Foreskin melanocyte (primary cell): ENCODE measurements at places on chromosomes 2 and 18.

DNA sequence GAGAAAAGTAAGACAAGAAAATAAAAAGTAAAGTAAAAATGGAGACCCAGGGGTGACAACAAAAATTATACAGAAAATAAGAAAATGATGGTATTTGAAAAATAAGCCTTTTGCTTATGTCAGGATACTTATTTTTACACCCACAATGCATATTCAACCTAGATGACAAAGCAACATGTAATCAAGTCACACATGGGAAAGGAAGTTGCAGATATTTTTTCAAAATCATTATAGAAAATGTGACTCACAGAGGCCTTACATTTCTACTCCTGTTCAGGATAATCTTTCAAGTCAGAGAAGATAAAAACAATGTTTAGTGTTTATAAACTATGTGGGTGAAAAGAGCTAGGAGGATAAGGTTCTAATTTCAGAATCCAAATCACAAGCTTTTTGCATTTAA, 275.3 kb upstream of the UBE2E3 start:
- DNase-seq = no peak

DNA sequence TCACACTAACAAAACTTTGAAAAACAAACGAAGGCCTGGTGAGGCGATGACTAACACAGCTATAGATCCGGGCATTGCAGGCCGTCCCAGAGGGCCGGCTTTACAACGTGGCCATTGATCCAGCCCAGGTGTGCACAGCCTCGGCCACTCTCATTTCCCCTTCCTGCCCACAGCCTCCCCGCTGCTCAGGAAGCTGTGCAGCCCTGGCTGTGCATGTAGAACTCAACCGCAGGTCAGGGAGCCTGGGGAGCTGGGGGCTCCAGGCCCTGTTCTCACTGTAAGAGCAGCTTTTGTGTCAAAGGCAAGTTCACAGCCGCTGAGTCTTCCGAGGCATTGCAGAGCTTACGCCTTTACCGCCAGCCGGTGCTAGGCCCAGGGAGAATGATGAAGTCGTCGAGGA, 87.2 kb downstream of the LONRF2 start:
- DNase-seq = no peak

DNA sequence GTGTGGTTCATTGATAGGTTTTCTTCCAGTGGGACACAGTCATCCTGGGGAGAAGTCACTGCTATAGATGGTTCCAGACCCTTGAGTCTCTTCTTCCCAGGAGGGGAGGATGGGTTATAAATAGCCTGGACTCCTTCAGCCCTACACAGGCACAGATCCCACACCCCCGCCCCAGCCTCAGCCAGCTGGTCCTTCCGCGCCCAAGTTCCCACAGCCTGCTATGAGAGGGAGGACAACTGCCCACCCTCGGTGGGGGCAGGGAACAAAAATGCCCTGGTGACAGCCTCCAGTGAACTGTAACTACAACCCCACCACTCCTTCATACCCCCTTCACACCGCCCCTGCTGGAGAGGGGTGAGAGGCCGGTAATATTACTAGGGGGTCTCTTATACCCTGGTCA, 3.2 kb downstream of the ZBTB7C start:
- DNase-seq = no peak

- DNase-seq = no peak
These were observed 165.6 kb downstream of the MREG start for GRCh38 chr2:215847718-215848117.

- no peak for DNase-seq
These were observed 787 bp upstream of the TBR1 start for GRCh38 chr2:161415034-161415986.

GRCh38 chr2:58914733-58915505, 673.8 kb upstream of the FANCL start:
- DNase-seq = no peak

- DNase-seq = no peak
These were observed 33.0 kb downstream of the ERBB4 start for GRCh38 chr2:212505586-212505985.

- DNase-seq = no peak
These were observed 233.1 kb upstream of the MEX3C start for GRCh38 chr18:51430538-51430937.

- DNase-seq = no peak
These were observed 319.8 kb downstream of the ETAA1 start for GRCh38 chr2:67716895-67717396.

- peak; percentile 21 for DNase-seq
These were observed 291.3 kb downstream of the RIT2 start for GRCh38 chr18:42824178-42824577.

- no peak for DNase-seq
These were observed 60.6 kb downstream of the CYB5A start for GRCh38 chr18:74230922-74231714.

- DNase-seq = no peak
These were observed 220.8 kb downstream of the ALK start for GRCh38 chr2:29700560-29700959.

DNA sequence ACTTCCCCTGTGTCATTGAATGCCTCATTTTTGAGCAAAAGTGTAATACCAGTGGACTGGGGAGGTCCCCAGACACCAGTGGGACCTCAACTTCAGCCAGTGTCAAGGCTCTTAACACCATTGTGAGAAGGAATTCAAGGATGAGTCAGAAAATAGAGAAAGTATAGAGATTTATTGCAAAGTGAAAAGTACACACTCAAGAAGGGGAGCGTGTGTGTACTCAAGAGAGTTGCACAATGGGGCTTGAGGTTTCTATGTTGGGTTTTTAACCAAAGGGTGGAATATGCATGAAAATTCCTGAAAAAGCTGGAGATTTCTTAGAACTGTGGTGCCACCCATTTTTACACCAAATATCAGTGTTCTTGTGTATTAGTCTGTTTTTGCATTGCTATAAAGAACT, 81.9 kb downstream of the ADCYAP1 start:
- no peak for DNase-seq

DNA sequence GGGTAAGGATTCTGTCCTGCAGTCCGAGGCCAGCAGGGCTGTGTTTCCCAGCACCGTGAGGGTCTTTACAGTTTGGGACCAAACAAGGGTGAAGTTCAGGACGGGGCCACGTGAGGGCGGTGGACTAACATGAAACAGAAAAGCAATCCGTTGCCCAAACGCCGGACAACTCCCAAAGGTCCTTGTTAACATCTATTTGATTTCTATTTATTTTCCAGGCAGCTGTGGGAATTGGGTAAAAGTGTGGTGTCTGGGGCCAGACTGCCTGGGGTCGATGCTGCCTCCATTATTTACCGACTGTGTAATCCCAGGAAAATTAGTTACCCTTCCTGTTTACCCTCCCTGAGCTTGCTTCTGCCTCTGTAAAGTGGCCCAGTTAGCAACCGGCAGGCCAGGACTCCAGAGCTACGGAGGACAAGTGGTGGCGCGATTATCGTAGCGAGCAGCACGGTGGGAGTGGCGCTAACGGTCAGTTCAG, 66.3 kb upstream of the TCF7L1 start:
- DNase-seq = peak; percentile 69

DNA sequence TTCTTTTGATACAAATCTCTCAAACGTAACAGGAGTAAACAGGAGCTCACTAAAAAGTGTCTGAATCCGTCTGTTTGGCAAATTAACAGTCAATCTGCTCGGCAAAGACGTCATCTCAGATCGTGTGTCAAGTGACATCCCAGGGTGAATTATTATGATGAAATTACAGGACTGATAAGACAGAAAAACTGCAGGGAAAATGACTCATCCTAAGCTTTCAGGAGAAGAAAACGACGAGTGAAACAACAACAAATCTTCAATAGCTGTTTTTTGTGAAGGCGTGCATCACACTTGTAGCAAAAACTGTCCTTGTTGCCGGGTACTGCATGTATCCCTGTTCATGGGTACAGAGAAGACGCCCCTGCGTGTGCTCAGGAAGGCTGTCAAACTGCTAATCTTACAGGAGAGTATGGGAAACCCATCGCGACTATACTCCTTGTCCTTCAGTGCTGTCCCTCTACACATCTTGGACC, 24.9 kb downstream of the EPB41L3 start:
- DNase-seq = no peak

DNA sequence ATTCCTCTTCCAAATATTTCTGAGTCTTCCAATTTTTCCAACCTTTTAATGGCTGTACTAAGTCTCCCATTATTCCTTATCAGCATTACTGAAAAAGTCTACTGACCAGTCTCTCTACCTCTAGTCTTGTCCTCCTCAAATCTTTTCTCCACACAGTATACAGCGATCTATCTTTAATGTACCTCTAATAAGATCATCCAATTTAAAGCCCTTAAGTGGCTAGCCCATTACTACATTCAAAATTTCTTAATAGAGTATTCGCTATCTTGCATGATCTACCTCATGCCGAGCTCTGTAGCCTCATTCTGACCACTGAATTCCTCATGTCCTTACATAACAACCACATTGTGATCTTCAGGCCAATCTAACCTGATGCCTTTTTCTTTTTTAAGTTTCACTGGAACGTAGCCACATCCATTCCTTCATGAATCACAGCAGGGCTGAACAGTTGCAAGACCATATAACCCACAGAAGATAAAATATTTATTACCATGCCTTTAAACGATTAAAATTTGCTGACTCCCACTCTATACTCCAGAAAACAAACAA, 57.9 kb downstream of the SLC66A3 start:
- no peak for DNase-seq

DNA sequence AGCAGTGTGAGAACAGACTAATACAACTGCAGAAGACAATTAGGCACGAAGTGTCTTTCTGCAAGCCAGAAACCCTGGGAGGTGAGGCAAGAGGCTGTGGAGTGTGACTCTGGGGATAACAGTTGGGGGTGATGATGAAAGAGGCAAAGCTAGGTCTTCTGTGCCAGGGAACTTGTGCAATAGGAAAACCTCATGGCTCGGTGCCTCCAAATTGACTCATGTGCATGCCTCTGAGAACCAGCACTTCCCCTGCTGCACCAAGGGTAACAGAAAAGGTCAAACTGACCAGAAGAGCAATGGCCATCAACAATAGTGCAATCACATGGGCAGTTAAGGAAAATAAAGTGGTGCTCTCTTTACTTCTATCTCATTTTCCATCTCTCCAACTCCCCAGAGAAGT, 136.4 kb downstream of the SCG2 start:
- peak; percentile 60 for DNase-seq

DNA sequence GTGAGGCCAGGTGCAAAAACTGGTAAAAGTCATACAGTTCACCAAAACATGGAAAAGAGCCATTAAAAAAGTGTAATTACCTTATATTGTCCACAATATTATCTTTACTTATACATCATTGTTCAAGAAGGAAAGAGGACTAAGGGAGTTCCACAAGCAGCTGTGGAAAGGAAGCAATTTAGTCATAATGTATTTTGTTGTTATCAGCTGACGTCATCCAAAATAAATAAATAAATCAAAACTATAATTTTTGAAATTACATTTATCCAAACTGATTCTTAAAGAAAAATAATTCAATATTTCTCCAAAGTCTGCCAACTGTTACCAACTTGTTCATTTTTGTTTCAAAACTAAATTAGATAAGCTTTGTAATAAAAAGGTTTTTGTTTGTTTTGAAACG, 256.1 kb upstream of the CNTNAP5 start:
- DNase-seq = no peak

GRCh38 chr2:47274054-47274782, 119.1 kb upstream of the STPG4 start:
- DNase-seq = no peak

GRCh38 chr2:40049781-40050180, 270.7 kb upstream of the THUMPD2 start:
- no peak for DNase-seq

GRCh38 chr2:173264603-173265366, 89.9 kb upstream of the CDCA7 start:
- peak; percentile 14 for DNase-seq

GRCh38 chr2:136019306-136019705, 33.9 kb upstream of the DARS1 start:
- no peak for DNase-seq

GRCh38 chr18:74531043-74531442, 3.3 kb upstream of the CNDP1 start:
- no peak for DNase-seq

DNA sequence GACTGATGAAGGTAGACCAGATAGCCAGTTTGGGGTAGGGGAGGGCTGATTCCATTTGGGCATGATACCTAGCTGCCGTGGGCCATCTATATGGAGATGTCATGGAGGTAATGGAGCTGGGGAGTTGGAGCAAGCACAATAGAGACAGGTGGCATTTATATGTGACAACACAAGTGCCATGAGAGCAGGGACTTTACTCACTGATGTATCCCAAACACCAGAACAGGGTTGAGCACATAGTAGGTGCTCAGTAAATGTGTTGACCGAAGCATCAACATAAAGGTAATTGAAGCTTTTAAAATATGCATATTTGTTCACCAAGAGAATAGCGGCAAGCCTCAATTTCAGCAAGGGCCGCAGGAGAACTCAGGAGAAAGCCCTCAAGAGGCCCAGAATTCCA, 15.0 kb downstream of the SLC30A3 start:
- DNase-seq = no peak

GRCh38 chr18:24536326-24536725, 75.9 kb downstream of the HRH4 start:
- no peak for DNase-seq

DNA sequence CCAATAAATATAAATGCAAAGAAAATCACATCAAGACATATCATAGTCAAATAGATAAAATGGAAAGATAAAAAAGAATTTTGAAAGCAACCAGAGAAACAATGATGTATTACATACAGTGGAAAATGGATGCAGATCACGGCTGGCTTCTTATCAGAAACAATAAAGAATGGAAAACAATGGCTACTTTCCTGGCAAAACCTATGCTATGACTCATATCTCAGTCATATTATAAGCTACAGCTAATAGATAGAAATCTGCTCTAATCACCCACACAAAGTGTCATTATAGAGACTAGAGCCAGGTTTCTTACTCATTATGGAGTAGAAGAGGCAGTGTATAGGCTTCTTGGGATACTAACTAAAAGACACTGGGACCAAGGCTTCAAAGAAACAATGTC, 93.5 kb upstream of the TACR1 start:
- no peak for DNase-seq

DNA sequence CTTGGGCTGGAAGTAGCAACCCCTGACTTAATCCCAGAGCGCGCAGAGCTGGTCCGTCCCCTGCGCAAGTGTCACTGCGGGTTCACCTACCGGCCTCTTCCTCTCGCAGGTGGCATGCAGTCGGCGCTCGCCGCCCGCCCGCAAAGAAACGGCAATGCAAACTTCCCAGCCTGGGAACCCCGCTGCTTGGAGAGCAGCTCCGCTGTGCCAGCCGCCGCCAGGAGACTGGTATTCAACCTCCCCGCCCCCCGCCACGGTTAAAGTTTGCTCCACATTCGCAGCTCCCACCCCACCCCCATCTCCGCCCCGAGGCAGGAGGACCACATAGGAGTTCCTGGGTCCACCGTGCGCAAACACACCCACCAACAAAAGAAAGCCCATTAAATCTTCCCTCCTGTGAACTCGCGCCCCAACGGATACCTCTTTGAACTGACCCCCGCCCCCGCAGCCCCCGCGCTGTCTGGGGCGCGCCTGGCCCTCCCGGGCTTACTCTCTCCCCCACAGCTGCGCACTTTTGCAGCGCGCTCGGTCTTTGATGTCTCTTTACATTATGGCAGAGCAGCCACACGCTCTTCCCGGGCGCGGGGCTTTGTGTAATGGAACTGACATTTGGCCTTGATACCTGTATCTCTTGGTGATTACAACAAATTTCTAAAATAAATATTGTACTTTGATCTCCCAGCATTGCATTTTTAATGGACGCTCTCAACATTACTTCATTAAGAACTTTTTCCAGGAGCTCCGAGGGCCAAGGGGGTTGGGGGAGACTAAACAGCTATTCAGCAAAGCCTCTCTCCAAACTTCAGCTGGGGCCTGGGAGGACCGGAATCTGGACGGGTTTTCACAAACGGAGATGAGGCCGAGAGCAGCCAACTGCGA, 3.1 kb upstream of the SP5 start:
- no peak for DNase-seq
